ENCODE measurements at places on chromosomes 6 and 20. TPM values are rescaled to one million over a fixed set of nuclear protein-coding genes. Genes with fewer than 3 reads are reported as not detected.

Gene SNRPB
- total RNA-seq, result 268 TPM

Gene OLIG3
- total RNA-seq, result not detected

Gene TSHZ2
- 43.3 TPM for total RNA-seq

Gene DZANK1
- 4.7 TPM for total RNA-seq

Gene OPRL1
- total RNA-seq, result 0.64 TPM

Gene WFDC10B
- not detected for total RNA-seq

Gene LKAAEAR1
- total RNA-seq, result not detected

Gene FARS2
- 19.1 TPM for total RNA-seq

DNA sequence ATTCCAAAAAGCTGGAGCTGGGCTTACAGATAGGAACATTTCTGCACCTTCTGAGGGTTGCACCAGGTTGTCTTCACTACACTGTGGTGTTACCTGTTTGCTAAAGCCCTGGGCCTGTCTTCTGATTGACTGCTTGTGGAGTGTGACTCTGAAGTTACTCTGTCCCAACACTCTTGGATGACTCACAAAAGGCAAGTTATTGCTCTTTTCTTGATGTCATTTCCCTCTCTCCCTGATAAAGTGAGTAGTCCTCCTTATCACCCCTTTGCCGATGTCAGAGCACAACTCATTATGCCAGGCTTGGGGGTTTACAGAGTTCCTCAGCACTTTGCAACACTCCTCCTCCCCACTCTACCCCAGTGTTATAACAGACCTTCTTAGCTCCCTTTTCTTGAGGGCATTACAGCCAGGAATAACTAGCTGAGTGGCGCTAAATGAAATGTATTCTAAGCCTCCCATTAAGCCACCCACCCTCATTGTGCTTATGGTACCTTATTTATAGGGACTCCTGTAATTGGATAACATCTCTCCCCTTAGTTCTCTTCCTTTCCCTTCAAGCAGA is 36.1 kb upstream of the NKX2-4 start:
- H3K36me3 ChIP-seq, result no peaks in the 10 kb centered on the region
- H3K4me1 ChIP-seq, result no peaks in the 10 kb centered on the region
- no peak overlapping the region for H3K4me3 ChIP-seq
- DNase-seq, result no peak

GRCh38 chr6:75830959-75831885 is 82.2 kb downstream of the MYO6 start:
- no peak overlapping the region for H3K27ac ChIP-seq
- no peaks in the 10 kb centered on the region for H3K36me3 ChIP-seq
- DNase-seq, result no peak
- no peak overlapping the region for H3K4me3 ChIP-seq
- H3K27me3 ChIP-seq, result no peaks in the 10 kb centered on the region

DNA sequence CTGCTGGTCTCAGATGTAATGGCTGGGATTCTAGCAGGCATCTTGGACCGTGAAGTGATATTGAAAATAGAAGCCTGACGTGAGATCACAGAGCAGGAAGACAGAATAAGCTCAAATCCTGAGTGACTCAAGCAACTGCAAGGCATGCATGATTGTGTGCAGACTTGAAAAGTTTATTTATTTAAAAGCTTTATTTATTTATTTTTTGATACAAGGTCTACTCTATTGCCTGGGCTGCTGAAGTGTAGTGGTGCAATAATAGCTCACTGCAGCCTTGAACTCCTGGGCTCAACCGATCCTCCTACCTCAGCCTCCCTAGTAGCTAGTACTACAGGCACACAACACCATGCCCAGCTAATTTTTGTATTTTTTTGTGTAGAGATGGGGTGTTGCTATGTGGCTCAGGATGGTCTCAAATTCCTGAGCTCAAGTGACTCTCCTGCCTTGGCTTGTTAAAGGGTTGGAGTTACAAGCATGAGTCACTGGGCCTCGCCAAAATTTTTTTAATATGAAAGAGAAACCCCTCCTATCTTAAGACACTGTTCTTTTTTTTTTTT is 40.1 kb upstream of the RNF144B start:
- H3K36me3 ChIP-seq, result no peaks in the 10 kb centered on the region
- H3K27ac ChIP-seq, result no peak overlapping the region
- no peak overlapping the region for H3K4me3 ChIP-seq
- H3K4me1 ChIP-seq, result no peaks in the 10 kb centered on the region
- no peak for DNase-seq

- no peaks in the 10 kb centered on the region for H3K27me3 ChIP-seq
- no peaks in the 10 kb centered on the region for H3K36me3 ChIP-seq
- H3K27ac ChIP-seq, result peak overlapping the region; percentile 16
- DNase-seq, result no peak
- H3K4me1 ChIP-seq, result no peaks in the 10 kb centered on the region
Measured at GRCh38 chr20:37821696-37822095, 81.2 kb upstream of the VSTM2L start.

DNA sequence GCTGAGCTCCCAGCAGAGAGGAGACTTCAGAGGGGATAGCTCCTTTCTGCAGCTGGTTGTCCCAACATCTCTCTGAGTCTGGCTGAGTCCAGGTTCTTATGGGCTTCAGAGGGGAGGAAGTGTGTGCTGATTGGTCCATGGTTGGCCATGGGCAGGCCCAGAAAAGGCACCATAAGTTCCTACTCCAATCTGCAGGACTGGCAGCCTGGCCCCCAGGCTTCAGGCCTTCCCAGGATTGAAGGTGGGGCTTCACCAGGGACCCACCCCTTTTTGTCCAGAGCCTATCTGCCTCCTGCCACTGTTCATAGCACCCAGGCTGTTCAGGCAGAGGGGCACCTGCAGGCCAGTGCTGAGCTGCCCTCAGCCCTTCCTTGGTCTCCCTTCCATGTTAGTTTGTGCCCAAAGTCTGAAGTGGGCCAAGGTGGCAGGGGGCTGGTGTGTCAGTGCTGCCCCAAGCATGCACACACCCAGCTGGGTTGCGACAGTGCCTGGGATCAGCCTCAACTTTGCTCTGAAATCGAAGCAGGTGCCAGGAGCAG is 21.6 kb upstream of the TOP1 start:
- H3K27me3 ChIP-seq, result no peaks in the 10 kb centered on the region
- DNase-seq, result no peak
- H3K4me1 ChIP-seq, result no peaks in the 10 kb centered on the region
- H3K4me3 ChIP-seq, result no peak overlapping the region

DNA sequence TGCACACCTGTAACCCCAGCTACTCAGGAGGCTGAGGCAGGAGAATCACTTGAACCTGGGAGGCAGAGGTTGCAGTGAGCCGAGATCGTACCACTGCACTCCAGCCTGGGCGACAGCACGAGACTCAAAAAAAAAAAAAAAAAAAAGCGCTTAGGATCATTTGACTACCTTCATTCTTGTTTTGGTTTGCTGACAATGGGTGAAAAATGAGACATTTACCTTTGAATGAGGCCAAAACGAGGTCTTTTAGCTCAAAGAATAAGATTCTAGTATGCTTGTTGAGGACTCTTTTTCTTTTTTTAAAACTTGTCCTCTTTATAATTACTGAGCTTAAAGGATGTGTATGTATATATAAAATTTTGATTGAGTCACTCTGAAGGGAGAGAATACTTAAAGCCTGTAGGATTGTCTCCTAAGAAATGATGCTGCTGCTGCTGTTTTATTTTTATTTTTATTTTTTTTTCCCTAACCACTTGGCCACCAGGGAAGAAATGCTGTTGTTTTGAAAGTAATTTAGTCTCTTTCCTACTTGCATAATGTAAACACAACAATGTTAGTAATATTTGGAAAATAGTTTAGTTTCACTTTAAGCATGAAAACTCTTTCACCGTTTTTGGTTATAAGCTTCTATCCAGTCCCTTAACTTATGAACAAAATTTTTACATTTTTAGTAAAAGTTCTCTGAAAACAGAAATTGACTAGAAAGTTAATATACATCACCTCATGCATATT is 7.9 kb downstream of the UBR2 start:
- no peak overlapping the region for H3K27ac ChIP-seq
- H3K4me1 ChIP-seq, result peaks cover 10% of the 10 kb centered on the region
- no peak overlapping the region for H3K4me3 ChIP-seq
- H3K36me3 ChIP-seq, result no peaks in the 10 kb centered on the region

DNA sequence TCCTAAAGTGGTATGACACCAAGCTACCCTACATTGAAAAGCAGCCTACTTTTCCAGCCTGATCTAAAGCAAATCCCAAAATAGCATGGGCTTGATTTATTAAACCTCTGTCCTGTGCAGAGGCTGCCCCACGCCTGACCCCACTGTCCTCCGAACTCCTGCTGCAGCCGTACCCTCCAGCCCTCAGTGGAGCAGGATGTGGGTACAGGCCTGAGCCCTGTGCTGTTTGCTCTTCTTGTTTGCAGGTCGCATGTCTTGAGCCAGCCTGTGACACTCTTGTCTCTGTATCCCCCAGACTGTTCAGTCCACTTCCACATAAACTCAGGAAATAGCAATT is 61.2 kb downstream of the RPP40 start:
- H3K27ac ChIP-seq, result peak overlapping the region; percentile 41
- peaks cover 8% of the 10 kb centered on the region for H3K4me1 ChIP-seq
- no peaks in the 10 kb centered on the region for H3K36me3 ChIP-seq
- DNase-seq, result no peak
- H3K4me3 ChIP-seq, result no peak overlapping the region
